MCF 10A (cell line): ENCODE measurements at places on chromosomes 5 and 9.

- DNase-seq = peak; percentile 20
These were observed 9.6 kb downstream of the TLE4 start for GRCh38 chr9:79581388-79581787.

DNA sequence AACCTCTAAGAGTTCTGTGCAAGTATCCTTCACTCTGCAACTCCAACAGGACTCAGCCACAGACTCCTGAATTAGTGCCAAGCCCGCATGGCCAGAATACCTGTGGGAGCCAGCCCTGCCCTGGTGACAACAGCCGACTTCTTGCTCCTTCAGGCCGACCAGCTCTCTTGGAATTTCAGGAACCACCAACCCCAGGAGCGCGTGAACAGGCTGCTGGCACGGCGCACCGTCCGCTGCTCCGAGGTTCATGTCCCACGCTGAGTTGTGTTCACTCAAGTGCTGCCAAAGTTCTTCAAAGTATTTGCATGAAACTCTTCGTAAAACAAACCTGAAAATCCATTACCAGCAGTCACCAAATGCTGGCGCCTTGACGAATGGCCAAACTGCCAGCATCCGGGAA lies 232.8 kb downstream of the NR2F1-AS1 start:
- DNase-seq = no peak

DNA sequence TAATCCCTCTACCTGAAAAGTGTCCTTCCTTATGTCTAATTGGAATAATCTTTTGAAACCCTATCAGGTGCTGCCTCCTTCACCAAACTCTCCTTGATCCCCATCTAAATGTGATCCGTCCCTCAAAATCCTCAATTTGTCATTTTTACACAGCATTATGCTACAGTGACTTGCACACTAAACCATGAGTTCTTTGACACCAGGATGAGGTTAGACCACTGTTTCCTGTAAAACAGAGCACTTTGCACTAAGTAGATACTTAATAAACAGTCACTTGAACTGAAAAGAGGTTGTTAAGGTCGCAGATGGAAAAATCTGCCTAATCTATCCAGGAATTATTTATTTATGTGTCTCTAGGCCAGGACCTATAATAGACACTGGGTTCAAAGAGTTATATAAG lies 44.2 kb upstream of the TLX3 start:
- DNase-seq = no peak

GRCh38 chr5:96703384-96703920 lies 41.3 kb downstream of the CAST start:
- peak; percentile 79 for DNase-seq

- peak; percentile 51 for DNase-seq
These were observed 36.4 kb downstream of the GLT6D1 start for GRCh38 chr9:135602789-135603481.

GRCh38 chr9:11142965-11143738 lies 530.4 kb upstream of the PTPRD start:
- DNase-seq = no peak

DNA sequence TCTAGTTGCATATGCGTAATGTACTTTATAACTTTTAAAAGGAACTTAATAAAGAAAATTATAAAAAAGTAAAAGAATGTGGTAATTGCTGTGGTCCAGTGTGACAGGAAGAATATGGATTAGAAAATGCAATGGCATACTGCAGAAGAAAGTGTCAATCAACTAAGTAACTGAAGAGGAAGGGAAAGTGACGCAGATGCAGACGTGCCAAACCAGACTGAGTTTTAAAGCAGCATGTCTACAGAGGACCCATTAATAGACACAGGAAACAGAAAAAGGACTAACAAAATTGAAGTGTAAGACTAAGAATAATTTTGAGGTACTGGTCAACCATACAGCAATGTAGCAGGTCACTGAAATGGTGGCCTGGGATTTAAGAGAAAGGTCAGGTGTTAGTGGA lies 73.3 kb downstream of the DPYSL3 start:
- DNase-seq = no peak

DNA sequence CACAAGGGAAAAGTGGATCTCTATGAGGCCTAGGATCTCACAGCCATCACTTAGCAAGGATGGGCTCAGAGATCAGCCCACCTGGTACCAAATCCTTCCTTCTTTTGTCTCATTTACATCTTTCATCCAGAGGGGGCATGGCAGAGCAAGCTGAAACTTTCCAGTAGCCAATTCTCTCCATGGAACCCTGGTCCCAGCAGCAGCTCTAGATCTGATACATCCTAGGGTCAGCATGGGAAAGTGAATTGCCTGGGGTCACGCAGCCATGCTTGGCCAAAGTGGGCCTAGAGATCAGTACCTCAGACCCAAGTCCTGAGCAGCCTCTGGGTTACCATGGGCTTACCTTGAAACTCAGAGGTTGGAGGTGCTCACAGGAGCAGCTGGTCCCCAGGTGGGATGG lies 170.5 kb downstream of the GABBR2 start:
- DNase-seq = no peak

DNA sequence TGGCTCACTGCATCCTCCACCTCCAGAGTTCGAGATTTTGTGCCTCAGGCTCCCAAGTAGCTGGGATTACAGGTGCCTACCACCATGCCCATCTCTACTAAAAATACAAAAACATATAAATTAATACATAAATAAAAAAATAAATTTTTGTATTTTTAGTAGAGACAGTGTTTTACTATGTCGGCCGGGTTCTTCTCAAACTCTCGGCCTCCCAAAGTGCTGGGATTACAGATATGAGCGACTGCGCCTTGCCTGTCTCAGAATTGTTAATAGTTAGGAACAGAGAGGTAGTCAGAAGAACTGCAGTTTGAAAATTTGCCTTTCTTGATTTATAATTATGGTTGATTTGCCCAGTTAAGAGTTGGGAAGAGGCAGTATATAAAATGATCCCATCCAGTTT lies 2.8 kb downstream of the ATP6V1G1 start:
- no peak for DNase-seq

GRCh38 chr9:107446491-107446890 lies 43.1 kb downstream of the KLF4 start:
- DNase-seq = no peak

GRCh38 chr5:126488443-126489065 lies 65.3 kb downstream of the GRAMD2B start:
- no peak for DNase-seq
